ENCODE measurements at places on chromosomes 2 and 18.

DNA sequence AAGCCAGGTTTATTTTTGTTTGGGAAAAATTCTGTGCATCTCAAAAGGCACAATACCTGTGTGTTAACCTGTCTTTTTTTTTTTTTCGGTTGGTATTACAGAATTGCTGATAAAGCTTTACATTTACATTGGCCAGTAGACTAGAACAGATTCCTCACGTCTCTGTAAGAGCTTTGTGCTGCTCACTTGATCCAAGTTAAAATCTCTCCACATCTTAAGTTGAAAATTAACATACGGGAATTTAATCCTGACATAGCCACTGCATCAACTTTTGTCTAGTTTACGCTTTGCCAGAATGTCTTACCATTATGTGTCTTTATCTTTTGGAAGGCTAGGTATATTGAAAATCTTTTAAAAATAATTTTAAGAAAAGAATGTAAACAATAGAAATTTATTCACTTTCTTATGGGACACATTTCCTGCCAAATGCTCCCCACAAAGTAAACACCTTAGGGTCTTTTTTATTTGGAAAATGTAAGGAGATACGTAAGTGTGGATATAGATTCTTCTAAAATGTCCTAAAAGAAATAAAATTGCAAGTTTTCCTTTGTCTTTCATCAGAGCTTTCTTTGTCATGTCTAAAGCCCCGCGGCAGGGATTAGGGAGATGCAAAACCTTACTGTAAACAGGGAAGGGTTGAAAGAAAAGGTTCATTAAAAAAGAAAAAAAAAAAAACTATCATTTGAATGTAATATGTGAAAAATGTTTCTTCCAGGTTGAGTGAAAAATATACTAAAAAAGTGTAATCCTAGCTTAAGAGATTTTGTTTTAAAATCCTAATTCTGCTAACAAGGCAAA, 912.8 kb downstream of the NRXN1 start:
- H3K27ac ChIP-seq: no peak overlapping the region
- H3K4me1 ChIP-seq: no peaks in the 10 kb centered on the region
- H3K36me3 ChIP-seq: no peaks in the 10 kb centered on the region
- no peak for ATAC-seq
- no peaks in the 10 kb centered on the region for H3K27me3 ChIP-seq
- no peak overlapping the region for H3K4me3 ChIP-seq

DNA sequence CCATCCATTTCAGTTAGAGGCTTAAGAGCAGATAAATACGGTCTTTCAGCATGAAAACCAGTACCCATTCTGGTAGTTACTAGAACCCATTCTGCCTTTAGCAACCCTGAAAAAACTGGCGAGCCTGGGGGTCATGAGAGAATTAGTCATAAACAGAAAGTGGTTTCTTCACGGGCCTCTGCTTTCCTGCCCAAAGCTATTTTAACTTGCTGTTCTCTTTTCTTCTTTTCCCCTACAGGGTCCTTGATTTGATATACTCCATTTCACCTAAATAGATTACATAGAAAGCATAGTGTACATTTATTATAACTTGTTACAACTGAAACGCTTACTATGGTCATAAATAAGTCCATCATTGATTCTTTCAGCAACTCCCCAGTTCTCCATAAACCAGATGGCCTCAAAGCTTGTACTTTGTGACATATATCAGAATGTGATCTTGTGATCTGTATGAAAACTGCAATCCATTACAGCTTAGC, 48.3 kb downstream of the WDFY1 start:
- ATAC-seq: peak; percentile 49
- H3K4me3 ChIP-seq: peak overlapping the region; percentile 30
- peaks cover 96% of the 10 kb centered on the region for H3K36me3 ChIP-seq
- H3K27ac ChIP-seq: peak overlapping the region; percentile 24

DNA sequence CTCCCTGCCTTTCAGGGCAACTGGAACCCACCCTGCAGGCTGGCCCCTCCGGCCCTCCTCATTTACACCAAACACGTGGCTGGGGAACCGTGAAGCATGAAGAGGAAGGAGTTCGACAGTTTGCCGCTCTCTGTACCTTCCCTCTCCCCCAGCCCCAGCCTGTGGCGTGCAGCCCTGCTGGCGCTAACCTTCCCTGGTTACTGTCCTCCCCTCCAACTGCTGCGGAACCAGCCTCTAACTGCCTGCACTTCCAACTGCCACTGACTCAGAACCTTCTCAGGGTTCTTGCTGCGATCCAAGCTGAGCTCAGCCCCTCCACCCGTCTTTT, 19.2 kb upstream of the GNAL start:
- no peak overlapping the region for H3K27ac ChIP-seq
- H3K4me3 ChIP-seq: no peak overlapping the region
- no peaks in the 10 kb centered on the region for H3K4me1 ChIP-seq
- ATAC-seq: no peak
- peaks cover 19% of the 10 kb centered on the region for H3K27me3 ChIP-seq

DNA sequence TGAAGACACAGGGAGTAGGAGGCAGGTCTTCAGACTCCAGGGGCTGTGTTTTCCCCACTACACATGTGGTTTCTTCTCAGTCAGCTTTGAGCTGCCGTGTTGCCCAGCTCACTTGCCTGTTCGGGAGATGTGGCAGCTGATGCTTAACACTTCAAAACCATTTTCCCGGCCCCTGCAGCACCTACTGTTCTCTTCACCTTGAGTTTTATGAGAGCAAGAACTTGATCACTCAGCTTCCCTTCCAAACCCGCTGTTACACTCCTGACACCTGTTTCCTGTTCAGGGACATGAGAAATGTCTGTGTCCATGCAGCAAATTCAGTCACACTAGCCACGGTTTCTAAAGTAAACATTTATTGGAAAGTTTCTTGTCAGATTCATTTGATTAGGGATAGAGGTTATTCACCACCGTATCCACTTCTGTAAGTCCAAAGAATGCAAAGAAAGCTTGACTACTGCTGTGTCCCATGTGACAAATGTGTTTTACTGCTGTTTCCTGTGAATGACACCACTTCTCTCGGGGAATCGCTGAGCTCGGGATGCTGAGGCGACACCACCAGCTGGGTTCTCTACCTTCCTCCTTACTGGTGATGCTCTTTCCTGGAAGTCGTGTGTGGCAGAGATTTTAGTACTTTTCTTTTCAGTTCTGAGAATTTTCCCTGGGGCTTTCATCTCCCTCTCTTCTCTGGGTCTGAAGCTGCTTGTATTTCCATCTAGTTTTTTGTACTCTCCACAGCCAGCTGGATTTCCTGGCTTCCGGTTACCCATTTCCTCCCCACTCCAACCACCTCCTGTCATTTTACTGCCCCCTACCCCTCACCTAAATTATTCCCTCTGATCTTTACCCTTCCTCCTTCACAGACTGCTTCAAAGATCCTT, 91.7 kb downstream of the KLF7 start:
- H3K36me3 ChIP-seq: peaks cover 2% of the 10 kb centered on the region
- peak; percentile 90 for ATAC-seq

- H3K4me1 ChIP-seq: no peaks in the 10 kb centered on the region
- H3K27me3 ChIP-seq: no peaks in the 10 kb centered on the region
- H3K36me3 ChIP-seq: no peaks in the 10 kb centered on the region
- H3K4me3 ChIP-seq: no peak overlapping the region
- no peak overlapping the region for H3K27ac ChIP-seq
These were observed 27.4 kb upstream of the SLC20A1 start for GRCh38 chr2:112618383-112618782.

DNA sequence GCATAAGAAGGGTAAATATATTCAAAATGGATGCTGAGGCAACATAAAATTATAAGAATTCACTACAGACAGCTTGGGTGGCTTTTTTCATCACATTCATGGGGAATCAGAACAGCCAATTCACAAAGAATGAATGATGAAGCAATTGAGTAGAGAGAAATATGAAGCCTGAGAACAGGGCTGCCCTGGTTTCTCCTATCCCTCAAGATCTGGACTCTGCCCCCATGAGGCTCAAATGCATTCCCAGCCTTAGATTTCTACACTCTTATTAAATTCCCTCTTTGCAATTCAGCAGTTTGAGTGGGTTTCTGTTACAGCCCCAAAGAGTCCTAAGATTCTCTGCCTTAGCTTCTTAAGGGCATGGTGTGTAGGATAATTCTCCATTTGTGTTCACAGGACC, 172.5 kb downstream of the MAIP1 start:
- no peak overlapping the region for H3K4me3 ChIP-seq
- H3K4me1 ChIP-seq: no peaks in the 10 kb centered on the region
- peaks cover 8% of the 10 kb centered on the region for H3K27me3 ChIP-seq
- no peak for ATAC-seq
- H3K27ac ChIP-seq: no peak overlapping the region
- H3K36me3 ChIP-seq: no peaks in the 10 kb centered on the region

DNA sequence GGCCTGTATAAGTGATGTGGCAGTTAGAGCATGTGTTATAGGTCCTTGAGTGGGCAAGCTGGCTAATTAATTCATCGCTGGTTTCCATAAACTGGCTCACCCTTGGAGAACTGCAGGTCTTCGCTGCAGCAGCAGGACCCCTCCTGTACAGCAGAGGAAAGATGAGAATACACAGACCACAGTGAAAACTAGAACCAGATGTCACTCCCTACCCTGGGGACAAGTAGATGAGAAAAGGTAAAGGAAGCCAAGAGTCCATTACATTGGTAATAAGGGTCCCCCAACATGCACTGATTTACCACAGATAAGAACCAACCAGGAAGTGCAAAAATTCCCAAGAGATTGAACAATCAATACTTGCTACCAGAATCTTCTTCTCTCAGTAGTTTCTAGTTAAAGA, 415.6 kb upstream of the LYPD1 start:
- H3K4me3 ChIP-seq: no peak overlapping the region
- no peak for ATAC-seq
- H3K36me3 ChIP-seq: no peaks in the 10 kb centered on the region
- no peaks in the 10 kb centered on the region for H3K4me1 ChIP-seq
- no peak overlapping the region for H3K27ac ChIP-seq
- no peaks in the 10 kb centered on the region for H3K27me3 ChIP-seq

- H3K27ac ChIP-seq: no peak overlapping the region
- H3K4me3 ChIP-seq: no peak overlapping the region
- ATAC-seq: no peak
These were observed 31.9 kb downstream of the PKP4 start for GRCh38 chr2:158488442-158489216.

GRCh38 chr2:12847694-12848575, 131.2 kb downstream of the TRIB2 start:
- no peak overlapping the region for H3K27ac ChIP-seq
- H3K4me1 ChIP-seq: no peaks in the 10 kb centered on the region
- no peak overlapping the region for H3K4me3 ChIP-seq
- no peaks in the 10 kb centered on the region for H3K36me3 ChIP-seq
- ATAC-seq: no peak

DNA sequence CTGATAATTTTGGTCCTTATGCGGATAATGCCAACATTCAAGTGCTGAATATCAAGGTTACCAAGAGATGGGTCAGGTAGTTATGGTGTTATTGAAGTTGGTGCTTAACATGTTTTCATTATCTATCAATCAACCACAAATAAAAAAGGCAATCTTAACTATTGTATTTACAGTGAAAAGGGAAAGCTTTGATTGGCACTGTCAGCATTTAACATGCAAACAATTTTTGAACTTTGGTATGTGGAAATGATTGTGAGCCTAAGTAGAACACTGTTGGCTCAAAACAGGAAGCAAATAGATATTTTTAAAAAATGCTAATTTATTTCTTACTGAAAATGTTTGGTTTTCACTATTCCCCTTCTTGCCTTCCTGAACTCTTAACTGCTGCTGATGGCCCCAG, 21.9 kb downstream of the APLF start:
- H3K4me3 ChIP-seq: no peak overlapping the region
- H3K4me1 ChIP-seq: no peaks in the 10 kb centered on the region
- no peaks in the 10 kb centered on the region for H3K36me3 ChIP-seq
- no peaks in the 10 kb centered on the region for H3K27me3 ChIP-seq
- no peak overlapping the region for H3K27ac ChIP-seq

GRCh38 chr18:13895505-13896033, 19.8 kb downstream of the MC2R start:
- H3K4me1 ChIP-seq: no peaks in the 10 kb centered on the region
- no peak overlapping the region for H3K4me3 ChIP-seq
- ATAC-seq: no peak
